ENCODE measurements at places on chromosomes 7 and 10.

DNA sequence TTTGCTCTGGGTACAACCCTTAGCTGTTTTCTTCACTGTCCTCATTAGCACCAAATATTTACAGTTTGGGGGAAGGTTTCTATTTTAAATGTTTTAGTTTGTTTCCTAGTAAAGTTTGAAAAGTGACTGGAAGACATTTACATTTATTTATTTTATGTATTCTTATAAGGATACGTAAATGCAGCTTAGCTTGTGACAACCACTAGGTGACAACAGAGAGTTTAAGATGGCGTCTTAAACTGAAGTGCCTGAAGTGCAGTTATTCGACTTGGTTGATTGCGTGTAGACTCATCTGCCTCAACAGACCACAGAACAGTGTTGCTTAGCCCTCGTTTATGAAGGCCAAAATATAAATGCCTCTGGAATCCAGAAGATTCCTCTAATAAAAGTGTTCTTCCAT is 378.2 kb upstream of the MYO3A start:
- no peak for DNase-seq

DNA sequence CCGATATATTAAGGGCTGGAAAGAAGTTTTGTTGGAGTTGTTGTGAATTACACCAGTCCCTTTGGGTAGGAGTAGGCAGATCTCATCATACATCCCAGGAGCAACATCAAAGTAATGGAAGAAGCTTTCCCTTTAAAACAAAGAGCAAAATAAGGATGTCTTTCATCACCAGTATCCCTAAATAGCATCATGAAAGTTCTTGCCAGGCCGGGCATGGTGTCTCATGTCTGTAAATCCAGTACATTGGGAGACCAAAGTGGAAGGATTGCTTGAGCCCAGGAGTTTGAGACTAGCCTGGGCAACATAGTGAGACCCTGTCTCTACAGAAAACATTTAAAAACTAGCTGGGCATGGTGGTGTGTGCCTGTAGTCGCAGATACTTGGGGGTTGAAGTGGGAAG is 38.7 kb downstream of the LRRC20 start:
- no peak for DNase-seq

DNA sequence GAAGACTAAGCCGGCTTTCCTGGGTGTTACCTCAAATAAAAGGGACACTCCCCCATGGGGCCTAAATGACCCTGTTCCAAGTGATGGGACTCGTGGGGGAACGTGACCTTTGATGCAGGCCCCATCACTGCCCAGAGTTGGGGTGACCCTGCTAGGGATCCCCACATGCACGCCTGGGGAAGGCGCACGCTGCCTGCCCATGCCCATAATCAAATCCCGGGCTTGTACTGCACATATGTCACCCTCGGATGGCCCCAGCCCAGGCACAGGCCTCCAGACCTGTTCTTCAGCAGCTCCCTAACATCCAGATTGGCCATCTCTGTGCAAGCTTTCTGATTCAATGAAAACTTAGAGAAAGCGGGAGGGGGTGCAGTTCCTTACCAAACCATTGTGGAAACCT is 14.7 kb downstream of the EBF3 start:
- no peak for DNase-seq

GRCh38 chr10:71576842-71577241 is 142.7 kb downstream of the C10orf105 start:
- DNase-seq, result no peak

DNA sequence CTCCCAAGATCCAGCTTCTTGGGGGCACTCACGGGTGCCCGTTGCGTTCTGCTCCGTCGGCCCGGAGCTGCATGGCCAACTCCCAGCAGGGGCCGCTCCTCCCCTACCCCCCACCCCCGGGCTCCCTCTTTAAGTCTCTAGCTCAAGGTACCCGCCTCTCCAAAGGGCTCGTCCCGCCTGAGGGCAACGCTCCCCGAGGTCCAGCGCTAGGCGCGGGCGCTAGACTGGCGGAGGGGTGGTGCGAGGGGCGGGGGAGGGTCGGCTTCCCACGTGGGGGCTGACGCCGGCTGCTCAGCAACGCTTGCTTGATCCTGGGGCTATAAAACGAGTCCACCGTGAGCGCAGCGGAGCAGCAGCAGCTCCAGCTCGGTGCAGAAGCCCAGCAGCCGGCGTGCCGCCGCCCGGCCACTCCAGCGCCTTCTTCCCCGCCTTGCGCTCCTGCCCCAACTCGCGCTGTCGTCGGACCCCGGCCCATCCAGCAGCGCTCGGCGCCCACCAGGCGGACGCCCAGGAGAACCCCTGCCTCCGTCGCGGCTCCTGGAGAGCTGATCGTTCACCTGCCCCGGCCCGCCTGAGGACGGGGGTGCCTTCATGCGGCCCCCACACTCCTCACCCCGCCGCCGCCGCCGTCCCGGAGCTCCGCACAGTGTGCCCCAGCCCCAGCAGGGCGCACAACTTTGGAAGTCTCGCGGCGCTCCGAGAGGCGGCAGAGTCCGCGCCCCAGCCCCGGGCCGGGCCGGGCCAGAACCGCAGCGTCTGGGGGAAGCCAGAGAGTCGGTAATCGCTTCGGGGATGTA is at the start of gene ADRA2A:
Gene ADRA2A, plus strand, starts transcription at position 348 of the 797 bp plus-strand sequence. CDS start 968 bp downstream, outside the sequence.
- peak; percentile 42 for DNase-seq

GRCh38 chr7:5689118-5689517 is 92.3 kb downstream of the RNF216 start:
- DNase-seq, result no peak

GRCh38 chr7:130641497-130641896 is 27.1 kb downstream of the COPG2 start:
- no peak for DNase-seq

GRCh38 chr10:19800161-19800560 is 16.1 kb upstream of the PLXDC2 start:
- DNase-seq, result no peak

DNA sequence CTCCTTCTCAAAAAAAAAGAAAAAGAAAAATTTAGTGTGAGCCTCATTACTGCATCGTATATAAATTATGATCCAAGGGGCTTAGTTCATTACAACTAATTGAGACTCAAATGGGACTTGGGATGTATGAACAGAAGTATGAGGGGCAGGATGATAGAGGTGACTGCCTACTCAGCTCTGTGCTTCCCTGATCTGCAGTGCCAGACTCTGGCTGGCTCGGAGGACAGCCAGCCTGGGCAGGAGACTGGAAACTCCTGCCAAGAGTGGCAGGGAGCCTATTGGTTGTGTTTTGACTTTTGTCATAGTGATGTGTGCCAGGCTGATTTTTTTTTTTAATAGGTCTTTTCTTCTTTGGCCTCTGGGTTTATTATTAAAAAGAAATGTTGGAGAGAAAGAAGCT is 73.8 kb upstream of the GTF2IRD1 start:
- no peak for DNase-seq

- DNase-seq, result no peak
These were observed 30.8 kb downstream of the SCD start for GRCh38 chr10:100377830-100378229.

DNA sequence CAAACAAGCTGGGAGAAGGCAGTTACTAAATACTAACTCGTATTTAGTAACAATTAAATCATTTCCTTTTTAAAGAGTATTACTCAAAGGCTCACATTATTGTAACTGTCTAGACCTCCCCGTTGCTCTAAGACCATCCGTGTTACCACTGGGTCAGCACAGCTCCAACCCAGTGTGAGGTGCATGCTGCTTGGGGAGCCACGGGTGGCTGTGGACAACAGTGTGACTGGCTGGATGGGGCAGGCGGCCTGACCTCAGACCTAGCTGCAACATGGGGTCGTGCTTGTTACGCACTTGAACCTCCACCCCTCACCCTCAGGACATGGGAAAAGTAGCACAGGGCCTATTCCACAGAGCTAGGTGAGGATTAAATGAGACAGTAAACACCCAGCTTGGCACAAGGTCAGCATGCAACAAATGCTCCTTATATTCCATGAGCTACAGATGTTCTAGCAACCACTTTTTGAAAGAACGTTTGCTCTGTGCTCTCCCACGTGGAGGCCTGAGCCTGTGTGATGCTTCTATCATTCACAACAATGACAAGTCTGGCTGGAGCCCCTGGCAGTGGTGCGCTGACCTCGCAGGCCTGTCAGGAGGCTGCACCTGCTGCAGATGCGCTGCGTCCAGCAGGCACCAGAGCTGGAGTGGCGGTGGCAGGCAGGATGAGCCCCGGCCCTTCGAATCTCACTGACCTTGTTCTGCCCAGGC is 135.7 kb downstream of the PKD1L1 start:
- DNase-seq, result no peak

DNA sequence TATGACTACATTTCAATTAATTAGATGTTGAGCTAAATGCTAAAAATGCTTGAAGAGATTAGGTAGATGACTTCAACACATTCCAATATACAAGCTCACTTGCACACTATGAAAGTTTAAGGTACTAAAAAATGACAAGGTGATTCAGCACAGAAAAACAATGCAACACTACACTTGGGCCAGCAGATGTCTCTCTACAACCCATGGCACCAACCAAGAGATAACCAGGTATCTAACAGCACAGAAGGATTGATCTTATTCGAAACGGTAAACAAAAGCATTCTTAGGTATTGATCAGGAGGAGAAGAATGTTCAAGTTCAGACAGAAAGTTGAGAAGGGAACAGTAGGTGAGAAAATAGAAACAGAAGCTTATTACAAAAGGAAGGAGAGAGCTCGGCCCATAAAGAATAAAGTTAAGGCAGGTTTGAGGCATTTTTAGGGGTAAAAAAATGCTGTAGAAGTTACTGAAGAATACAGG is 248.2 kb upstream of the KLF14 start:
- peak; percentile 53 for DNase-seq

GRCh38 chr7:137661634-137662033 is 185.1 kb downstream of the DGKI start:
- no peak for DNase-seq

DNA sequence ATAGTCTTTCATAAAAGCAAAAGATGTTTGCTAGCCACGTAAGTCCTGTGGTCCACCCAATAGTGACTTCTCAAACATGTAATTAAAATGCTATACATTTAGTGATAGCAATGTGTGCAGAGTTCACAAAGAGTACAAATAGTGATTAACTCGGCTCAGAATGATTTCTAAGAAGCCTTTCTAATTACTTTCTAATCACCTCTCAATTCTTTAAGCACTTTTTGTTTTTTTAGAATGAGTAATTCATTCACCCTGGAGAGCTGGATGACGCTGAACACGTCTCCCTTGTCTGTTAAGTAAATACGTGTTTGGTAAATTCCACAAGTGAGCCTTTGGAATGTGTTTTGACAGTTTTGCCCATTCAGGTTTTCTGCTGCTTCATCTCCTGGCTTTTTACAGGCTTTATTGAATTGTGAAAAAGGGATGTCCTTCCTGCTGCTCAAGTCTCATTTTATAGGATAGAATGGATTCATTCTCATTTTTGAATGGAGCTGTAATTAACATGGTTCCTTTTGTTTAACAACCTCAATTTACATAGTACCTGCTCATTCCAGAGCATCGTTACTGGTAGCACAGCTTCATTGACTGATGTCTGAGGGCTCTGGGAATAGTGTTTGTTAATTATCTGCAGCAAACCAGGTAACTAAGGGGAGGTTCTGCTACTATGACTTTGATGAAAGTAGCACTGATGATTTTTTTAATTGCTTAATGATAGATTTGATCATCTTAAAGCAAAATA is 212.1 kb downstream of the VTI1A start:
- no peak for DNase-seq

- DNase-seq, result no peak
These were observed 27.1 kb downstream of the PRF1 start for GRCh38 chr10:70575486-70575873.

DNA sequence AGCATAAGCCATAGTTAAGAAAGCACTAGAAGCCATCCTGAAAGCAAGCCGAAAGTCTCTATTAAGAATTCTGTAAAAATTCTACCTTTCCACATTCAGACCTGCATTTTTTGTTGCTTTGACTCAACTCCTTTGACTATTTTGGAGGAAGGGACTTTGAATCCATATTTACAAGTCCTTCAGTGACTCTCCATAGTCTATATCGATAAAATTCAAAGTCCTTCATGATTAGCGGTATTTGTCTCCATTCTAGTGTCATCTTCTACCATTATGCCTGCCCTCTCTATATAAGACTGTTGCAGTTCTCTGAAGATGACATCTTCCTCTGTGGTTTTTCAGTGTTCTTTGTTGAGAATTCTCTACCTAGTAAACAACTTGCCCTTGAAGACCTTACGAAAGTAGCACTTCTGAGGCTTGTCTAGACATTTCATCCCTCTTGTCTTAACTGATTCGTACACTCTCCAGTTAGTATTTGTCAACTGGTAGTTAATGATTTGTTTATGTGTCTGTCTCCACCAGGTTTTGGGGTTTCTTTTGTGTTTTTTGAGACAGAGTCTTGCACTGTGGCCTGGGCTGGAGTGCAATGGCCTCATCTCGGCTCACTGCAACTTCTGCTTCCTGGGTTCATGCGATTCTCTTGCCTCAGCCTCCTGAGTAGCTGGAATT is 1.7 kb downstream of the CCSER2 start:
- DNase-seq, result no peak

GRCh38 chr7:119175911-119176627 is 951.6 kb downstream of the ANKRD7 start:
- peak; percentile 83 for DNase-seq

- DNase-seq, result no peak
These were observed 22.4 kb upstream of the DMTF1 start for GRCh38 chr7:87129848-87130247.

DNA sequence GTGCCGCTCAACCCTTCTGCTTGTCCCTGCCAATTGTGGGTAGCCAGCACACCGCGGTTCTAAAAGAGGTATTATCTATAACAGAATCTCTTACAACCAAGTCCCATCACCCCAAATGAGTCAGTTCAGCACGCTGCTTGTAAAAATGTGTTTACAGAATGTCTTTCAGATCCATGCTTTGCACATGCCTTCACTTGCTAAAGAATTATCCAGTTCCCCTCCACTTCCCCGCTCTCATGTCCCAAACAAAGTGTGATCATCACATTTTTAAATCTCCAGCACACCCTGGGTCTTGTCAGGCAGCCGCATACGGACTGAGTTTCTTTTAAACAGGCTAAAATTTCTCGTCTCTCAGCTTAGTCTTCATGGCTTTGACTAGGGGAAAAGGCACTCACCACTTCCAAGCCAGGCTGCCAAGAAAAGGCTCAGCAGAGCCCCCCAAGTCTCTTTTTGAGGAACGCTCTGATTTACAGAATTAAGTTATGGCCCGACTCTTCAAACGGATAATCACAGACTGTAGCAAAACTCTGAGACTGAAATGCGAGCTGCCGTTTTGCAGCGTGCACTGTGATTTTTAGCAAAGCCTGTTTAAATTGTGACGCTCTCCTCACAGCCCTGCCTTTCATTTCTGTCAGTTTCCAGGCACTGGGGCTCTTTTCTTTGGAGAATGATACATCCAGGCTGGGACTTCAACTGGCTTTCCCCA is 29.8 kb upstream of the FGFR2 start:
- no peak for DNase-seq

DNA sequence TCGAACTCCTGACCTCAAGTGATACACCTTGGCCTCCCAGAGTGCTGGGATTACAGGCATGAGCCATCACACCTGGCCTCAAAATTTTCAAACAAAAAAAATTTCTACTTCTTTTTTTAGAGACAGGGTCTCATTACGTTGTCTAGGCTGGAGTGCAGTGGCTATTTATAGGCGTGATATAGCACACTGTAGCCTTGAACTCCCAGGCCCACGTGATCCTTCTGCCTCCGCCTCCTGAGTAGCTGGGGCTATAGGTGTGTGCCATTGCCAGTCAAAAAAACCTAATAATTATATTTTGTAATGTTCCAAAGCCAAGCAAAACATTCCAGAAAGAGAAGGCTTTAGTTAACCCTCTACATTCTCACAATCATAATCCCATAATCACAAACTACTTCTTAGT is 13.8 kb downstream of the POLR3A start:
- DNase-seq, result no peak

Measured in NCI-H748 treated with DMSO at 0.1 percent for 48 hours (cell line).